Stimulated activated CD4-positive, alpha-beta T cell treated with anti-CD3 and anti-CD28 coated beads, Interleukin-12 subunit alpha, Interleukin-12 subunit beta, amount 100 ng/mL, for 24 hours (primary cell): ENCODE measurements at places on chromosomes 16 and 17.

DNA sequence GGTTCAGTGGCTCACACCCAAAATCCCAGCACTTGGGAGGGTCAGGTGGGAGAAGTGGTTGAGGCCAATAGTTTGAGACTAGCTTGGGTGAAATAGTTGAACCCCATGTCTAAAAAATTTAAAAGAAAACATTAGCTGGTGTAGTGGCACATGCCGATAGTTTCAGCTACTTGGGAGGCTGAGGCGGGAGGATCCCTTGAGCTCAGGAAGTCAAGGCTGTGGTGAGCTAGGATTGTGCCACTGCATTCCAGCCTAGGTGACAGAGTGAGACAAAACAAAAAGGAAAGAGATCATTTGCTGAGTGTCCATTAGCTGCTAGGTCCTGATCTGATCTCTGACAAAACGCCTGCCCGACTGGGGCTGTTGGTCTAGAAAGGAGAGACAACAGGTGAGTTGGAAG lies 14.1 kb upstream of the DBNDD1 start:
- DNase-seq: no peak

- DNase-seq: no peak
Observed at GRCh38 chr17:69967910-69968411, 107.1 kb upstream of the KCNJ16 start.

DNA sequence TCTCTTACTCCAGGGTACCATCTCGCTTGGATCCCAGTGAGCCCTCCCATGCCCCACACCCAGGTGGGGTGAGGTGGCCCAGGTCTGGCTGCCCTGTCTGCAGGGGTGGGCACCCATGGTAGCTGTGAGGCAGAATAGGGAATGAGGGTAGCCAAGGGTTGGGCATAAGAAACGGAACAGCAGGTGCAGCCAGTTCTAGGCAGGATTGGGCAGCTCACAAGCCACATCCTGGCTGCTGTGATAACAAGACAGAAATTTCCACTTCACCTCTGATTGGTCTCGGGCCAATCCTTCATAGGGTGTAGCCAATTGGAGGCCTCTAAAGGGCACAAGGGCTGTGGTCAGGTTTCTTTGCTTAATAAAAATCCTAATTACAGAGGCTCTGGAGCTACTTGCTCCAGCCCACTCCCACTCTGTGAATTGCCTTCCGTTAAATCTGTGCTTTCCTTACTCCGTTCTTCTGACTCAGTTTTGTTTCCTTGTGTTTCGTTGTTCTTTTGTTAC lies 1.5 kb upstream of the ARHGDIG start:
- DNase-seq: no peak

GRCh38 chr16:4938683-4939030 lies 1.7 kb upstream of the PPL start:
- DNase-seq: no peak

- no peak for DNase-seq
Observed at GRCh38 chr17:39365872-39366271, 35.6 kb downstream of the FBXL20 start.

GRCh38 chr16:77290451-77291115 lies 91.4 kb downstream of the SYCE1L start:
- DNase-seq: no peak

- DNase-seq: no peak
Observed at GRCh38 chr16:13111747-13112146, 210.3 kb downstream of the SHISA9 start.

DNA sequence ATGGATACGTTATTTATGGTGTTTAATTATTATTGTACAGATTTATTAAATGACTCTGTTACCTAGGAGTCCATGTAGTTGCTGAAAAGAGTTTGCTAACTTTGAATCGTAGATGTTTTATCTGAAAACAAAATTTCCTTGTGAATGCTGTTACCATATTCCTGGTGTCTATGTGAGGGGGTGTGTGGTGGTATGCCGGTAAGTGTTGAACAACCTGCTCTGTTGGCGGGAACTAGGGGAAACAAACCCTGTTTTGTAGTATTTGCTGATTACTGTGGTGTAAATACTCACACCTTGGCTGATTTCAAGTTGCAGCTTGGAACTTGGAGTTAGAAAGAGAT lies 386.4 kb downstream of the WWOX start:
- no peak for DNase-seq

- no peak for DNase-seq
Observed at GRCh38 chr16:81451753-81452680, 7.4 kb downstream of the CMIP start.

DNA sequence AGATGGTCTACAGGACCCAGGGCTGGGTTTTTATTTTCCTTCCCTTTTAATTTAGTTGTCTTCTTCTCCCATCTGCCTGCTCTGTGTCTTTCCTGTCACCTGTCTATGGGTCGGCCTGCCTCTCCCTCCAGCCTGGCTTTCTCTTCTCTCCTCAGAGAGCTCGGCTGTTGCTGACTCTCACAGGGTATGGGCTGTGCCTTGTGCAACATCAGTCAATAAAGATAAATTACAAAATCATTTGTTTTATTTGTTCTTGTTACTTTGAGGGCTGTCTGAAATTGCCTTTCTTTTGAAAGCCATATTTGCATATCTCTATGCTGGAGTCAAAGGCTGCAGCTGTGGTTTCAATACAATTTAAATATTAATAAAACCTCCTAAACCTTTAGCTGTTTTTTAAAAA lies 15.6 kb downstream of the RND2 start:
- DNase-seq: no peak

DNA sequence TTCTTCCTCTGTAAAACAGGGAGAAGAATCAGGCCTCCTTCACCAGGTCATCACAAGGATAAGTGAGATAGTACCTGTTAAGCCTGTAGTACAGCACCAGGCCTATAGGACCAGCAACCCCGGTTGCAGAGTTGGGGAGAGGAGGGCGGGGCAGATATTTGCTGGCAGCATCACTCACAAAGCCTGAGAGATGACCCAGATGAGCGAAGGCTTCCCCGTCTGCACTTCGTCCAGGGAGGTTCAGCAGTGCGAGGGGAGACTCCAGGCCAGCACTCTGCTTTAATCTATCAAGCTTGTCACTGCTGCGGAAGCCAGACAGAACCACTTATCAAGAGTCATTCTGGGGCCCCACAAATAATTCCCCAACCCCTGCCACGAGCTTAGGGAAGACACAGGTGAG lies 15.8 kb upstream of the RBBP6 start:
- no peak for DNase-seq

GRCh38 chr17:3009411-3009920 lies 53.9 kb downstream of the OR1D5 start:
- no peak for DNase-seq

- DNase-seq: no peak
Observed at GRCh38 chr16:87264634-87265033, 52.6 kb downstream of the C16orf95 start.
